Endothelial cell of umbilical vein (primary cell): ENCODE measurements at places on chromosomes 6 and 20.

- DNase-seq: no peak
These were observed 6.7 kb downstream of the ATG5 start for GRCh38 chr6:106318851-106319250.

GRCh38 chr6:73710470-73710869 lies 14.5 kb downstream of the CD109 start:
- peak; percentile 57 for DNase-seq

DNA sequence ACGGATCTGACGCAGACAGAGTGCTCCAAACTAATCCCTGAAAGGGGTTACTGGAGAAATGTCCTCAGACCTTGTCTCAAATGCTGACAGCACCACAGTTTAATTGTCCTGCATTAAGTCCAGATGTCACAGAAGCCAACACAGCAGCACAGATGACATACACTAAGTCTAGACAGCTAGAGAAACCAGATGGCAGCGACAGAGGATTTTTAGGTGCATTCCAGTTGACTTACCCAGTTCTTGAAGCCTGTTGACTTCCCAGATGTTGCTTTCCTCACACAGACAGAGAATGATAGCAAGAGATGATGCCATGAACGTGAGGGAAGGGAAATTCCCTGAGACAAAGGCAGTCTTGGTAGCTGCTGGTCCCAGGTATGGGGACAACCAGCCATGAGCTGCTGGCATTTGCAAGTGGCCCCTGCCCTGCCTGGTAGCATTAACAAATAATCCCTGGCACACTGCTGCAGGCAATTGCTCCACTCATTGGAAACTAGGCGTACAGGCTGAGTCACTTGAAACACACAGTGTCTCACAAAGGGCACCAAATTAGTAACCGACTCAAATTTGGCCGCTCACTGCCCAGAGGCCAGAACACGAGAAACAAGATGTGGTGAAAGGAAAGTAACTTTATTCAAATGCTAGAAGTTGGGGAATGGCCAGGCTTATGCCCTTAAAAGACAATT lies 52.2 kb downstream of the ADGB start:
- no peak for DNase-seq

GRCh38 chr6:42010185-42010891 lies 40.0 kb upstream of the TAF8 start:
- peak; percentile 6 for DNase-seq
